ENCODE measurements at places on chromosomes 16 and 17. TPM values are rescaled to one million over a fixed set of nuclear protein-coding genes. Genes with fewer than 3 reads are reported as not detected.
A peak's percentile ranks its signal among the peaks of the same experiment; 100 is the strongest.

DNA sequence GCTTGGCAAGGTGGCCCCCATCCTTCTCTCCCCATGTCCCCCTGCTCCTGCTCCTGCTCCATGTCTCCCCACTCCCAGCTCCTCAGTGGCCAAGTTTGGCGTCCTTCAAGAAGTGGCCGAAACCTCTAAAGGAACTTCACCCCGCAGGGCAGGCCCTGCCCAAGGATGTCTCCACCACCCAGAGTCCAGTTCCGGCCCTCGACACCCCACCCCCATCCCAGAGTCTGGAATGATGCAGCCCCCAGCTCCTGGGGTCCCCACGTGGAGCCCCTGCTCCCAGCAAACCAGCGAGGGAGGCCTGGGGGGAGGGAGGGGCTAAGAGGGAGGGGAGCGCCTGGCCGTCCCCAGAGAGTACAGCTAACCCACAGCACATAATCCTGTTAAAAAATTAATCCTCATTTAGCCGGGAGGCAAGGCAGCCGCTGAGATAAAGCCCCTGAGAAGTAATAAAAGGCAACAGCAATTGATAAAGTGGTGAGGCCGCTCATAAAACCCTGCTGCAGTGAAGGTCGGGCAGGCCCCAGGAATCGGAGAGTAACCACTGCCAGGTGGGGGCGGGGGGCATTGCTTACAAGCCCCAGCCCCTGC is 9.9 kb upstream of the ENPP7 start:
- no peak overlapping the region for H3K27ac ChIP-seq
- DNase-seq = no peak
- H3K4me3 ChIP-seq = no peak overlapping the region

DNA sequence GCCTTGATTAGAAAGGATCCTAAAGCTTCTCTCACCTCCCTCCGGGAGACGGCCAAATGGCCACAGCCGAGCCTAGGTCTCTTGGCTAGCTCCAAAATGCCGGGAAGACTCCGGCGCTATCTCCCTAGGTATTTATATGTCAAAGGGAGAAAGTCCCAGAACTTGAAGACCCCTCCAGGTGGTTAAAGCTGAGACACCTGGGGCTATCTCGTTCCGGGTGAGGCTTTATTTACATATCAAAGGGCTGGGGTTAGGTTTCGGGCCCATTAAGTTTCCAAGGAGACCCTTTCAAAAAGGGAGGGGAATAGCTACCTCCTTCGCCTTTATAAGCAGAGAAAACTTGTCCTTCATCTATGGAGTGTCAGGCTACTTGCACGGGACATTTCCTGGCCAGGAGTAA is 70.9 kb upstream of the KIFC3 start:
- H3K27ac ChIP-seq = no peak overlapping the region

DNA sequence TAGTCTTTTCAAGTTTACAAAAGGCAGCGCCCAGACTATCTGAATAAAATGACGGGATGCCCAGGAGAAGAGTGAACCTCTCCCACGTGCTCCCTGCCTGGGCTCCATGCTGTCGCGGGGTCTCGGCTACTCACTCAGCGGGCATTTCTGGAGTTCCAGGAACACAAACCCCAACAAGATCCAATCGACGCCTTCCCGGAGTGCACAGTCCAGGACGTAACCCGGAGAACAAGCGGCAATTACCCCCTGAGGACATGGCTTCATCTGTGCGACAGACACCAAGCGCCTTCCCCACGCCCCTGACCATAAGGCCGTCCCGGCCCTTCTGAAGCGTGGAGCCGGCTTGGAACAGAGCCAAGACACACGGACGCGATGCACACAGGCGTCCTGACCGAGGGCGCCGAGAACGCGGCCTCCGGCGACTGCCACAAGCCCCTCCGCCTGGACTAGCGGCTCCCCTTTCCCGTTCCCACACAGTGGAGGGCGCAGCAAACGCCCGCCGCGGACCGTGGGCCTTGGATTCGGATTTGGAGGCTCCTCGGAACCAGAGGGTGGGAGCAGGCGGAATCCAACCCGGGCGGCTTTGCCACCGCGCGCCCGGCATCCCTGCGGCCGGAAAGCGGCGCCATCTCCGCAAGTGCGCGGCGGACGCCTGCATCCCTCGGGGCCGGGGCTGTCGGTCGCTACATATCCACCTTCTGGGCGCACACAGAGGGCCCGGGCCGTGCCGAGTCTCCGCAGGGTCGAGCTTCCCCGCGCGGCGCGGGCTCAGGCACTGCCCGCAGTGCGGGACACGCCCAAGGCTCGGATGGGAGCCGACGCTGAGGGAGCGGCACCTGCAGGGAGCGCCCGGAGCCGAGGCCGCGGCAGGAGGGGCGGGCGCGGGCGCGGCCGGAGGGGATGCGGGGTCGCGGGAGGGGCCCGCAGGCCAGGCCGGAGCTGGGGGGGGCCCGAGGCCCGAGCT is 725 bp downstream of the ABCA3 start:
- peak; percentile 51 for DNase-seq
- peaks cover 2% of the 10 kb centered on the region for H3K36me3 ChIP-seq
- H3K27ac ChIP-seq = no peak overlapping the region
- H3K27me3 ChIP-seq = peaks cover 4% of the 10 kb centered on the region
- peaks cover 22% of the 10 kb centered on the region for H3K4me1 ChIP-seq
- H3K4me3 ChIP-seq = peak overlapping the region; percentile 76

GRCh38 chr17:15385305-15385704 is 43.9 kb upstream of the TEKT3 start:
- no peak overlapping the region for H3K4me3 ChIP-seq
- no peaks in the 10 kb centered on the region for H3K36me3 ChIP-seq
- DNase-seq = no peak
- peaks cover 14% of the 10 kb centered on the region for H3K27me3 ChIP-seq
- no peak overlapping the region for H3K27ac ChIP-seq
- no peaks in the 10 kb centered on the region for H3K4me1 ChIP-seq

DNA sequence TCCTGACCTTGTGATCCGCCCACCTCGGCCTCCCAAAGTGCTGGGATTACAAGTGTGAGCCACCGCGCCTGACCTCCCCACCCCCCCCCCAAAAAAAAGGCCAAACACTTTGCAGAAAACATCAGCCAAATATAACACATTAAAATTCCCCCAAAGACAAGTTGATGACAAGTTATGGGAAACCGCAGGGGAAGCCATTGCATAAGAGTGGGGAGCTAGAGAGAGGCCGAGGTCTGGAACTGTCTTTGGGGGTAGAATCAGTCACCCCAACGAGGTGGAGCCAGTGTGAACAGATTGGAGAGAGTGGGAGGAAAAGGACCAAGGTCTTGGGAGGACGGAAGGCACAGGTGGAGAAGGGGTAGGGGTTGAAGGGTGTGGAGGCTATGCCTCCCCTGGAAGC is 2.8 kb downstream of the DRC3 start:
- no peak overlapping the region for H3K27ac ChIP-seq
- no peaks in the 10 kb centered on the region for H3K27me3 ChIP-seq
- DNase-seq = no peak
- no peak overlapping the region for H3K4me3 ChIP-seq
- peaks cover 16% of the 10 kb centered on the region for H3K4me1 ChIP-seq
- H3K36me3 ChIP-seq = no peaks in the 10 kb centered on the region

DNA sequence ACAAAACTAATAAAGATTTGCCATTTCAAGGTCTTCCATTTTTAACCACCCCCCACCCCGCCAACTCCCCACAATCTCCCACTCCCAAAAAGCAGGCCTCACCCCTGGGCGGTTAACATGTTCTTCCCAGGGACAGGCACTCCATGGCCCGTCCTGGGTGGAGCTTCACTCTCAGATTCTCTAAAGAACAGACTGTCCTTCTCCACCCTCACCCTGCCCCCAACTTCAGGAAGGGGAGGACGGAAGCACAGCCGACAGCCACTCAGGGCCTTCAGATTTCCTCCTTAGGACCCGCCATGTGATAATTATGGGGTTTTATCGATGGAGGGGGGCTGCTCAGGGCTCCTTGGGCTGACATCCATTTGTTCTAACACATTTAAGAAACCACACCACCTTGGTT is 61.9 kb downstream of the ZFHX3 start:
- H3K27me3 ChIP-seq = no peaks in the 10 kb centered on the region
- no peaks in the 10 kb centered on the region for H3K4me1 ChIP-seq
- no peak overlapping the region for H3K27ac ChIP-seq

DNA sequence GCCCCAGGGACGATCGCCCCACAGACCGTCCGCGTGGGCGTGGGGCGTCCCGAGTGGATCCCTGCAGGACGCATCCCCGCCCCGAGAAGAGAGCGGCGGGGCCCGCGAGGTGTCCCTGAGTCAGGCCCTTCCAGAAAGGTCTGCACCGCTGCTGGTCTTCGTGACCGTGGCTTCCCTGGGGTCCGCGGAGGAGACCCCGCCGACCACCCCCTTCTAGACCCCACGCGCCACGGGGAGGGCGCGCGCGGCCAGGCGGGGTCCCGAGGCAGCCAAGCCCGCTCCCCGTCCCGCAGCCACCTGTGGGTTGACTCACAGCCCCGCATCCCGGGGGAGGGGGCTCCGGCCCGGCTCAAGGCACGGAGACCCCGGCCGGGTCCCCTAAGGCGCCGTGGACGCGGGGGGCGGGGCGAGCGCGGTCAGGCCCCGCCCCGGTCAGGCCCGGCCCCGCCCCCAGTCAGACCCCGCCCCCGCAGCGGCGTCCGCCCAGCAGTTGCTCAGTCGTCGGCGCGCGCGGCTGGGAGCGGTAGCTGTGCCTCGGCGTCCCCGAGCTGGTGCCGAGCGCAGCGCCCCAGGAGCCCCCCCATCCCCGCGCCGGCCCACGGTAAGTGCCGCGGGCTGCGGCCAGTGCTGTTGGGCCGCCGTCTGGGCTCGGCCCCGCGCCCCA is at the start of gene BAIAP3:
TSS of gene BAIAP3 (plus strand) at position 497 of the 664 bp plus-strand sequence. CDS start 4,905 bp downstream, outside the sequence.
- H3K4me3 ChIP-seq = peak within 1 kb of the TSS; percentile 37
- H3K36me3 ChIP-seq = no peaks in the 10 kb centered on the region
- peaks cover 17% of the 10 kb centered on the region for H3K27me3 ChIP-seq
- H3K27ac ChIP-seq = no peak within 1 kb of the TSS
- DNase-seq = peak; percentile 63

- DNase-seq = no peak
- H3K36me3 ChIP-seq = no peaks in the 10 kb centered on the region
- no peak overlapping the region for H3K4me3 ChIP-seq
Observed at GRCh38 chr16:2825049-2825742, 4.9 kb upstream of the ZG16B start.

DNA sequence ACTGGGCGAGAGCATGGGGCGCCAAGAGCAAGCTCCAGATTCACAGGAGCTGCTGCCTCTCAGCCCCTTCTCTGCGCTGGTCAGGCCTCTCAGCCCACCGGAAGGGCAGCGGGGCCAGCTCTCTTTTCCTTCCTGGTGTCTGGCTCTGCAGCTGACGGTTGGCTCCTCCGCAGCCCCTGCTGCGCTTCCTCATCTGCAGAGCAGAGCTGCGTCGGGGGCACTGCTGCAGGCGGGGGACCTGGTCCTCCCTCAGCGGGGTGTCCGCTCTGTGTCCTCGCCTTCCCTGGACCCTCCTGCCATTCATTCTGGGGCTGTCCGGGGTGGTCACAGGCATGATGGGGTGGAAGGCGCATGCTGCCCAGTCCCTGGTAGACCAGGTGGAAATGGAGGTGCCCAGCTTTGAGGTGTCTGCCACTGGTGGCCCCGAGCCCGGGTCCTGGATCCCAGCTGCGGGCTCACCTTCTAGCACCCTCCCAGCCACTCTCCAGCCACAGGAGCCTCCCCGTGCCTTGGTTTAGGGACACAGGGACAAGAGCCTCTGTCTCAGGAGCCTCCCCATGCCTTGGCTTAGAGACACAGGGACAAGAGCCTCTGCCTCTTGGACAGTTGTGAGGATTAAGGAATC is 84.8 kb downstream of the IRF8 start:
- H3K27ac ChIP-seq = no peak overlapping the region
- DNase-seq = no peak
- no peaks in the 10 kb centered on the region for H3K36me3 ChIP-seq
- no peak overlapping the region for H3K4me3 ChIP-seq
- peaks cover 36% of the 10 kb centered on the region for H3K4me1 ChIP-seq
- peaks cover 24% of the 10 kb centered on the region for H3K27me3 ChIP-seq

GRCh38 chr16:55905651-55906050 is 30.5 kb upstream of the CES5A start:
- peaks cover 2% of the 10 kb centered on the region for H3K4me1 ChIP-seq
- H3K27me3 ChIP-seq = peaks cover 16% of the 10 kb centered on the region
- no peak for DNase-seq
- no peak overlapping the region for H3K4me3 ChIP-seq
- H3K27ac ChIP-seq = no peak overlapping the region

DNA sequence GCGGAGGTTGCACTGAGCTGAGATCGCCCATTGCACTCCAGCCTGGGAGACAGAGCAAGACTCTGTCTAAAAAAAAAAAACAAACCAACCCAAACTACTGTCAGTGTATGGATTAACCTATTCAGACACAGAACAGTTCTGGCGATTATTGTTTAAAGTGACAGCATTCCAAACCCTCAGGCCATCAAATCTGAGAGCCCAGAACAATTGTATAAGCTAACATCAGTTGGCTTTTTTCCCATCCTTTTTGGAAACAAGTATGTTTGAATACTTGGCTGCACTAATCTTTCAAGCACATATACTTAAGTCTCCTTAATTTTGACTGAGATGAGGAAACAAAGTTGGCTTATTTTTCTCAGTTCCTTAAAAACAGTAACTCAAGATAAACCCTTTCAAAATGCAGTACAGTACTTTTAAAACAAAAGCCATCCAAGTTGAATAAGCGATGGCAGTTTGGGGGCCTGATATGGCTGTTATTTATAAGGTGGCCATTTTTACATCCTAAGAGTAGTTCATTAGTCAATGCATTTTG is 1.4 kb downstream of the ZSWIM7 start:
- no peak overlapping the region for H3K4me3 ChIP-seq
- peaks cover 24% of the 10 kb centered on the region for H3K36me3 ChIP-seq
- no peaks in the 10 kb centered on the region for H3K27me3 ChIP-seq
- H3K27ac ChIP-seq = peak overlapping the region; percentile 89
- H3K4me1 ChIP-seq = peaks cover 31% of the 10 kb centered on the region

GRCh38 chr17:17062866-17063265 is 20.6 kb downstream of the MPRIP start:
- H3K27ac ChIP-seq = no peak overlapping the region
- no peaks in the 10 kb centered on the region for H3K36me3 ChIP-seq
- no peaks in the 10 kb centered on the region for H3K27me3 ChIP-seq

ABCC3 gene
- not detected for total RNA-seq

PITPNM3 gene
- total RNA-seq = 0.41 TPM

CD300H gene
- total RNA-seq = not detected

TAF15 gene
- 269 TPM for total RNA-seq

OR3A3 gene
- total RNA-seq = not detected

CD300A gene
- total RNA-seq = 11.3 TPM

SLFN11 gene
- 68.8 TPM for total RNA-seq
